ENCODE measurements at places on chromosomes 7 and 10. TPM values are rescaled to one million over a fixed set of nuclear protein-coding genes. Genes with fewer than 3 reads are reported as not detected.

DNA sequence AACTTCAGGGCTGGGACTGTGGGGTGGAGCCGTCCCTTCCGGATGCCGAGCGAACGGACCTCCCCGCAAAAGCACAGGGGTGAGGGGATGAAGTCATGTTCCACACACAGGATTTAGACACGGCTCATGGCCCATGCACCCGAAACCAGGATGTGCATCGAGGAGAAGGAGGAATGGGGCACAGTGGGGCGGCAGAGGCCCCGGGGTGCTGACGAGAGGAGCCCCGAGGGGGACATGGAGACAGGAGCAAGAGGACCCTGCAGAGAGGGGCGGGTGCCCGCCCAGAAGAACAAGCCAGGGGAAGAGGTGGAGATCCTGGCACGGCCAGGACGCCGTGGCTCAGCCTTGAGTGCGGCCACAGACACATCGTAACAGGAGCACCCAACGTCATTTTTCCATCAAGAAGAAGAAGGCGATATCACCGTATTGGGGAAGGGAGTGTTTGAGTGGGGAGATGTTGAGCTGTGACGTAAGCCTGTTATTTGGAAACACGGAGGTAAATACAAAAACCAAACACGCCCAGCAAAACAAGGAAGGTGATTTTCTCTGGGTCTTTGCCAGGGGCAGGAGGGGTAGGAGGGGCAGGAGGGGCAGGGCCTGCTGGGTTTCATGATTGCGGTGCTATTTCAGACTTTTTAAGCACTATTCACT, 25.3 kb upstream of the FOXL3 start:
- no peak for DNase-seq

DNA sequence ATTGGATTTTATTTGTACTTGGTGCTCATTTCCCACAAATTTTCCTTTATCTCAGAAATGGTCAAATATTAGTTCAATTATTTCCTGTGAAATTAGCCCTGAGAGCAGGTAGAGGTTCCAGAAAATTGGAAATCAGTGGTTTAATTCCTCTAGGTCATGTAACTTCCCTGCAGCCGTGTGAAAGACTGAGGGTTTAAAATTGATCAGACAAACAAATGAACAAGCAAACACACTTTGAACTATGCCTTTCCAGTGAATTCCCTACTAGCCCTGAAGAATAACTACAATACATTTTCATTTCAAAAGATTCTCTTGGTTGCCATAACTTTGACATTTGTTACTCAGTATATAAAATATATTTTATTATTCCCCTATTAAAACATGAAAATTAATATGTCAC, 1116.7 kb downstream of the REEP3 start:
- DNase-seq, result no peak

GRCh38 chr7:37817996-37818720, 30.2 kb upstream of the NME8 start:
- no peak for DNase-seq

DNA sequence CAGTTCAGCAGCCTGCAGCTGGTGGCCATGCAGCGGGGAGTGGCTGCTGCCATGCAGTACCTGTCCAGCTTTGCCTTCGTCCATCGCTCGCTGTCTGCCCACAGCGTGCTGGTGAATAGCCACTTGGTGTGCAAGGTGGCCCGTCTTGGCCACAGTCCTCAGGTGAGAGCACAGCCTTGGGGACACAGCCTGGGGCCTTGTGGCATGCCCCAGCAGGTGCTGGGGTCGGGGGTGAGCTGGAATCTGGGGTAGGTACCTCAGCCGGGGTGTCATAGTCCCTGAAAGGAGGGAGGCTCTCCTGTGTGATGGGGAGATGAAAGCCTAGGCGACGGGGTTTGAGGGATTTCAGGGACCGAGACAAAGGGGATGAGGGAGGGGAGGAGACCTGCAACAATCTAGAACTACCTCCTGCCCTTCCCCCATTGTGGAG, 14.1 kb downstream of the EPHB6 start:
- DNase-seq, result no peak

Gene LIPK
- not detected for total RNA-seq

Gene ANK3
- total RNA-seq, result 2.0 TPM

Gene LIPF
- total RNA-seq, result not detected

Gene MSS51
- 0.40 TPM for total RNA-seq

Gene ADCYAP1R1
- not detected for total RNA-seq

- no peak for DNase-seq
Measured at GRCh38 chr7:22192801-22193200, 164.2 kb downstream of the RAPGEF5 start.

Gene GJD4
- 0.08 TPM for total RNA-seq

DNA sequence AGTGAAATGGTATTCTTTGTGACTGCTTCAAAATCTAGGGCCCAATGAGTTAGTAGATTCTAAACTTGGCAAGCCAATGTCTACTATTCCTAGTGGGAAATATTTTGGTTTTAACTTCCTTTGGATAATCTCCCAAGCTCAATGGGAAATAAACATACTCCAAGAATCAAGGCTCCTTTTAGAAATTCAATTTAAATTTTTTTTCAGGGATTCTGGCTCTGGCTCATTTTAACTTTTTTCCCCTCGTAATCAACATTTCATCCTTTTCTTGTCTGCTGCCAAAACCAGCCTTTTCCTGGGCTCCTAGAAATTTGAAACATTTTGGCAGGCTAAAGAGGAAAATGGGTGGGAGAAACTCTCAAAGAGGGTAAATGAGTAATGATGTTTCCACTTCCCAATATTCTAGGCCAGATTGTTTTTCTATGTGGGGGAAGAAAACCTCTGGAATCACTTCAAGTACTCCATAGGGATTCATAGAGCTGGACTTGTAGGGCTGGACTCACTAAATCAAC, 85.6 kb upstream of the AGR3 start:
- no peak for DNase-seq

DNA sequence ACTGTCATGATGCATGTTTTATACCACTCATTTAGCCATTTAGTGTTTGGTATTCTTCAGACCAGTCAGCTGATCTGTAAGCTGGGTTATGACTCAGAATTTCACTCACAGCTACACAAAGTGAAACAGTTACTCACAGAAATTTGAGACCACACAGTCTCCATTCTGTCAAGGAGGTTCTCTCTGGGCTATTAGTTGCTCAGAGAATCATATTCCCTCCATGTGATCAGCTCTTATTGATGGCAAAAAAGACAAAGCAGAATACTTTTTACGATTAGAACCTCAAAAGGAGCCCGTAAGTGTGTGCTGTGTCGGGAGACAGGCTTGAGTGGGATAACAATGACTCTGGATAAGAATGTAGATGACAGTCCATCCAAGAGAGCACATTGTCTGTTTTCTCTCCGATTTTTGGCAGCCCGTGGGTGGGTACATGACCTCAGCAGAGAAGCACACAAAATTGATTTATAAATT, 277.6 kb upstream of the SORCS1 start:
- DNase-seq, result peak; percentile 82
